ENCODE measurements at places on chromosomes 7 and 10. TPM values are rescaled to one million over a fixed set of nuclear protein-coding genes. Genes with fewer than 3 reads are reported as not detected.

- H3K4me3 ChIP-seq = no peak overlapping the region
- no peak overlapping the region for H3K27ac ChIP-seq
- peaks cover 16% of the 10 kb centered on the region for H3K36me3 ChIP-seq
- H3K27me3 ChIP-seq = peaks cover 11% of the 10 kb centered on the region
- H3K4me1 ChIP-seq = peaks cover 13% of the 10 kb centered on the region
Measured at GRCh38 chr7:1938788-1939433, 268.8 kb downstream of the ELFN1 start.

DNA sequence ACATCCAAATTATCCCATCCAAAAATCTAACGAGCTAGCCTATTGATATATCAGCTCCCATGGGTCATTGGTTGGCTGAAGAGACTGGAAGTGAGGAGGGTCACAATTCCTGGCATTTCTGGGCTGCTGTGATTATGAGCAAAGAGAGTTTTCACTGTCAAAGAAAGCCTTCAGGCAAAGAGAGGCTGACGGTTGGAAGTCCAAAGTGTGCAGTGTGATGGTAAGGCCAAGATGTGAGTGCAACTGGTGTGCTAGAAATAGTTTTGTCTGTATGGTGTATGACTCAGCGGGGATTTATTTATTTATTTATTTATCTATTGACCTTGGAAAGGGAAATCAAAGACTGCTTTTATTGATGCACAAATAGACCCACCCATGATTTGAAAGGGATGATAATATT is 75.0 kb downstream of the AASS start:
- DNase-seq = no peak
- no peak overlapping the region for H3K4me3 ChIP-seq
- no peak overlapping the region for H3K27ac ChIP-seq
- H3K4me1 ChIP-seq = peaks cover 3% of the 10 kb centered on the region

DNA sequence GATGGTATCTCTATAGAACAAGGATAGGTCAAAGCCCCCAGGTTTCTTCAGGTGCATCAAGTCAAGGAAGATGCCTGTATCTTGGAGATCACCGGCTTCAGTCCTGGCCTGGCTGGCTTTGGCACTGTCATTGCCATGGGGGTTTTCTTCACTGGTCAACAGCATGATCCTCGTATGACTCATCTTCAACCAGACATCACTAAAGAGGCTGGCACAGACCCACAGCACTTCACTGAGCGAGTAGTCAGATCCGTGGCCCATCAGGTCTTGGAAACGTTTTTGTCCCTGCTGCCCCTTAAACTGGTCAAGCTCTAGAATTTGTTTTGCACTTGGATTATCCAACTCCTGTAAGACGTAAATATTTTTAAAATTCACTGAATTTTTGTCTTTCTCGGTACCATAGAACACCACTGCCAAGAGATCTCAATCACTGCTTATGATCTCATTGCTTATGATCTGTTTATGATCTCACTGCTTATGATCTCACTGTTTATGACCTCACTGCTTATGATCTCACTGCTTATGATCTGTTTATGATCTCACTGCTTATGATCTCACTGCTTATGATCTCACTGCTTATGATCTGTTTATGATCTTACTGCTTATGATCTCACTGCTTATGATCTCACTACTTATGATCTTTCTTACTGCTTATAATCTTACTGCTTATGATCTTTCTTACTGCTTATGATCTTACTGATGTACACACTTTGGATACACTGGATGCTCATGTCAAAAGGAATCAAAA is 135.2 kb downstream of the CYP26A1 start:
- H3K27me3 ChIP-seq = no peaks in the 10 kb centered on the region
- no peaks in the 10 kb centered on the region for H3K4me1 ChIP-seq
- no peaks in the 10 kb centered on the region for H3K36me3 ChIP-seq
- H3K4me3 ChIP-seq = no peak overlapping the region
- no peak overlapping the region for H3K27ac ChIP-seq
- no peak for DNase-seq

GRCh38 chr7:70612811-70613210 is 519.1 kb upstream of the GALNT17 start:
- peak overlapping the region; percentile 92 for H3K27ac ChIP-seq
- peak overlapping the region; percentile 80 for H3K4me3 ChIP-seq
- peaks cover 5% of the 10 kb centered on the region for H3K36me3 ChIP-seq
- peaks cover 9% of the 10 kb centered on the region for H3K27me3 ChIP-seq
- no peak for DNase-seq

GRCh38 chr7:31710171-31710570 is 23.2 kb downstream of the PPP1R17 start:
- H3K27ac ChIP-seq = no peak overlapping the region
- no peak overlapping the region for H3K4me3 ChIP-seq
- peaks cover 9% of the 10 kb centered on the region for H3K4me1 ChIP-seq
- peaks cover 20% of the 10 kb centered on the region for H3K36me3 ChIP-seq

- H3K36me3 ChIP-seq = peaks cover 40% of the 10 kb centered on the region
- no peaks in the 10 kb centered on the region for H3K27me3 ChIP-seq
- no peaks in the 10 kb centered on the region for H3K4me1 ChIP-seq
- DNase-seq = no peak
- no peak overlapping the region for H3K4me3 ChIP-seq
- no peak overlapping the region for H3K27ac ChIP-seq
Measured at GRCh38 chr7:106344861-106345260, 60.1 kb upstream of the NAMPT start.

GRCh38 chr7:18151422-18151821 is 123.8 kb upstream of the PRPS1L1 start:
- no peaks in the 10 kb centered on the region for H3K27me3 ChIP-seq
- H3K4me1 ChIP-seq = no peaks in the 10 kb centered on the region
- H3K36me3 ChIP-seq = no peaks in the 10 kb centered on the region
- DNase-seq = no peak

DNA sequence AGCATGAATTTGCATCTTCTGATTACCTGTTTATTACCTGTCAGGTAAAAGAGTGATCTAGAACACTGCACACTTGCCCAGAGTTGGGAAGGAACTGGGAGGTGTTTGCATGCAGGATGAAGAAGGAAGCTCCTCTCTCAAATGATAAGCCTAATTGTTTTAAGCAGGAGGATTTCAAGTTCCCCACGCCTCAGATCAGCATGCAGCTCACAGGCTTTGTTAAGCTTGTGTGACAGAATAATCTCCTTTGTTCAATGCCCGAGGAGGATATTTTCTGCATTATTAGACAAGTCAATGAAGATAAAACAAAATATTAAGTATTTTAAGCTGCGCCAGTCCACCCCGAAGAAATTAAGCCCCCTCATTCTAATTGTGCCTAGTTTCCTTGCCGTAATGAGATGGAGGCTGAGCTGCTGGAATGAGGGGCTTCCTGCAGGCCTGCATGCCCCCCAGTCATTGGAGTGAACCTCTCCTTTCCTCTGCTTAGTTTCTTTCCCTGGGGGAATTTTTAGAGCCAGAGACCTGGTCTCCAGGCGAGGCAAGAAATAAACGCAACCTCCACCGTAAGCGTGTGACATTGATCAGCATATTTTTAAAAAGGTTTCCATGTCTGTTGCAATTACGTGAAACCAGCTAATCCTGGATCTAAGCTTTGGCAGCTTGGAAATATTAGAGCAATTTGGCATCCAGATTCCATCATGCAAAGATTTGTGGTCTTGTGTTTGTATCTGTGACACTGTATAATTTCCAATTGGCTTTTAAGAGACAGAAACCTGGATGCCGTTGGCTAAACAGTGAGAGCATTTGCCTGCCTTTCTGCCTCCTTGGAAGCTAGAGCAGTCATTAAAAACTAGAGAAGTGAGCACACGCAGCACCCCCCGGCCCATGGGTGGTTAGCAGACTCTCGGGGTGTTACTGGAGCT is 376.0 kb downstream of the GALNT17 start:
- no peaks in the 10 kb centered on the region for H3K27me3 ChIP-seq
- peaks cover 18% of the 10 kb centered on the region for H3K4me1 ChIP-seq
- no peak for DNase-seq
- H3K36me3 ChIP-seq = no peaks in the 10 kb centered on the region

GRCh38 chr10:91000470-91000869 is 79.6 kb upstream of the ANKRD1 start:
- no peak overlapping the region for H3K4me3 ChIP-seq
- DNase-seq = no peak
- H3K27ac ChIP-seq = no peak overlapping the region
- H3K4me1 ChIP-seq = no peaks in the 10 kb centered on the region
- H3K36me3 ChIP-seq = no peaks in the 10 kb centered on the region

The AMPH gene
- 9.4 TPM for total RNA-seq

The TET1 gene
- 31.6 TPM for total RNA-seq

The GHRHR gene
- total RNA-seq = not detected
